ENCODE measurements at places on chromosomes 3 and 15.

DNA sequence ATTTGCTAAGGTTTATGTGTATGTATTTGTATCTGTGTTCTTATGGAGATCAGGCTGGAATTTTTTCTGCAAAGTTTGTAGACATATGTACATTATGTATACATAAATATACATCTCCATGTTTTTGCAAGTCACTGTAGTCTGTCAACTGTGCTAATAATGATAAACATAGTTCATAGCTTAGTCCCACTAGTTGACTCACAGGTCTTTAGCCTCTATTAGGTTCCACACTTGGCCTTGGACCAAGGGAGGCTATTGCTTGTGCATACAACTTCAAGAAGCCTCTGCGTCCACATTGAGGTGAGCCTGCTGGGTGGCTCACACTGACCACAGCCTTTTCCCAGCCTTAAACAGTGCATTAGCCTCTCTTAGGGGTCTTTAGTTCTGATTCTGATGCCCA is 243.8 kb upstream of the PEX5L start:
- no peak for DNase-seq

GRCh38 chr3:194661946-194662345 is 10.0 kb downstream of the LSG1 start:
- DNase-seq = no peak

DNA sequence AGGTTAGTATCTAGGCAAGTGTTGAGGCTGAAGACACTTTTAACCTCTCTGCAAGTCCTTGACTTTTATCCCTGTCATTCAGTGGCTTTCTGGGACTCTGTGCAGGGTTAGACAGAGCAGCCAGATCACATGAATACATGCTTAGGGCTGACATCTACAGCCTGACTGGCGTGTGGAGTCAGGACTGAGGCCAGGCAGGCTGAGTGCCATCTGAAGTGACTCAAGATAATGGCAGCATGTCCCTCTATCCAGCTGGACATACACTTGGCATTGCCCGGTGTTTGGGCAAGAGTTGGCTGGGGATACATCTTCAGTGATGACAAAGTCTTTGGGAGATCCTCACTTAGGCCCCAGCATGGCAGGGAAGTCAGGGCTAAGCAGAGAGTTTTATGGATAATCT is 22.4 kb downstream of the DUOX2 start:
- no peak for DNase-seq

GRCh38 chr3:187369089-187369447 is 883 bp downstream of the RTP4 start:
- DNase-seq = no peak

DNA sequence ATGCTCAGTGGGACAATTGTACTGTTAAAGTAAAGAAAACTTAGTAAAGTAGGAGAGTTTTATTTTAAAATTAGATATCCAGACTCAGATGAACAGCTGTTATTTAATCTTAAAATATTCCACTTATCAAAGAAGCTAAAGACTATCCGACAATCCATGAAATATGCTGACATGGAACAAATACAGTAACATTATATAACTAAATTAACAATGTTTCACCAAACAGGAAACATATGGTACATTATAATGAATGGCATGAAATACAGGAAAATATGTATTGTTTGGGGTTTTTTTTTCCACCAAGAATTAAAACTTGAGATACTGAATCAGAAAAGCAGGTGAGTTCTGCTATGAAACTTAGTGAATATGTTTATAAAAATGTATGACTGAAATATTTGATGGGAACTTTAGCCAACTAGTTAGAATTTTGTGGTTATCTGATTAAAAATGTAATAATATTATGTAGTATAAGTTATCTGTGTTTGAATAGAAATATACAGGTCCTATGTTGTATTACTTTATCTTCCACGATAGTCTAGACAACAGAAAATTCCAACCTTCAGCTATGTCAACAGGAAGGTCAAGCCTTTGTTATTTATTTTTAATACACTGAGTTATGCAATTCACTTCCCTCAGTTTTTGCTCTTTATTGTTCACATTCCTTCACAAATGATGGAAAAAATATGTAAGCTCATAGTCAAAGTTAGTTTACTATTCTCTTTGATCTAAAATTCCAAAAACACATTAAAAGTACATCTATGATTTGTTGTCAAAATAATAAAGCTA is 72.7 kb downstream of the UACA start:
- DNase-seq = no peak

DNA sequence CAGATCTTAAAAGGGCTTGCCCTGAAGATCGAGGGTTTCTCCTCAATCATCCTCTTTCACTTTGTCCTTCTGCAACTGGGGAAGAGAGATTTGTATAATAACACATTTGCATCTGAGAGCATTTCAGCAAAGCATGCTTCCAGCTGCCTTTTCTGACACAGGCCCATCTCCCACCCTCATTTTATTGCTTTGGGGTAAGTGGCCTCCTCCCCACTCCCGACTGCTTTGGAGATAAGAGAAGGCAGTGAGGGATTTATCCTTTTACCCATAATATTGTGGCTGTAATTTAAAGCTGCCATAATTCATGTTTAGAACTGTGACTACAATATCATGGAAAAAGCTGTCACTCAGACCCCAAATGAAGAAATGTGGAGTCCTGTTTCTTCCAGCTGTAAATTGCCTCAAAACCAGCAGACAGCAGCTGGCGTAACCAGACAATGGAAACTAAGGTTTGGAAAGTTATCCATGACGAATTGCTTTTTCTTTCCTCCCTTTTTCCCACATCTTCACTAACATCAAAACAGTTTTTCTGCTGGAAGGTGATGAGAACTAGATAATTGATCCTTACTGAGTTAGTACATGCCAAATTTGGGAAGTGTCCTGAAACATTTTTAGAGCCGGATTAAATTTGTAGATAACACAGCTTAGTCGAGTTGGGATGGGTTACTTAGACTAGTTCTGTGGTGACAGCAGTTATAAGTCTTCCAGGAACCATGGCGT is 104.2 kb upstream of the PFN2 start:
- DNase-seq = no peak

- no peak for DNase-seq
These were observed 86.2 kb upstream of the PIAS1 start for GRCh38 chr15:67967871-67968431.

GRCh38 chr3:95350049-95350448 is 1287.2 kb downstream of the NSUN3 start:
- no peak for DNase-seq

GRCh38 chr3:195102609-195103467 is 168.1 kb downstream of the XXYLT1 start:
- DNase-seq = no peak

DNA sequence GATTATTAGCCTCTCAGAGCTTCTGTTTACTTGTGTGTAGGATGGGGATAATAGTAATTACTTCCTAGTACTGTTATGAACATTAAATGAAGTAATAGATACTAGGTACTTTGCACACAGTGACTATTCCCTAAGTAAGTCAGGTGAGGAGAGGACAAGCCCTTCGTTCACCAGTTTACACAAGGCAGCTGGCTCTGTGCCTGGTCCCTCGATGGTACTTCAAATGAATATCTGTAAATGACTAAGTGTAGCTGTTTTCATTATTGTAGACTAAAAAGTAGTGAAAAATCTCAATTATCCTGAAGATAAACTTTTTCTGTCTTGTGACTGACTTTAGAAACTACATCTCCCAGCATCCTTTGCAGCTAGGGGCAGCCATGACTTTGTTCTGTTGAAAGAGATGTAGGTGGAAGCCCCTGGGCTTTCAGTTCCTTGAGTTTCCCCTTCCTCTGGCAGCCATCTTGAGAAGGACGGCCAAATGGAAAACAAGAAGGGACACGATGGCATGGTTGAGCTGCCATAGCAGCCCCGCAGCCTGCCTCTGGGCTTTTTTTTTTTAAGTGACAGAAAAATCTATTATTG is 11.7 kb upstream of the WNT7A start:
- DNase-seq = no peak

DNA sequence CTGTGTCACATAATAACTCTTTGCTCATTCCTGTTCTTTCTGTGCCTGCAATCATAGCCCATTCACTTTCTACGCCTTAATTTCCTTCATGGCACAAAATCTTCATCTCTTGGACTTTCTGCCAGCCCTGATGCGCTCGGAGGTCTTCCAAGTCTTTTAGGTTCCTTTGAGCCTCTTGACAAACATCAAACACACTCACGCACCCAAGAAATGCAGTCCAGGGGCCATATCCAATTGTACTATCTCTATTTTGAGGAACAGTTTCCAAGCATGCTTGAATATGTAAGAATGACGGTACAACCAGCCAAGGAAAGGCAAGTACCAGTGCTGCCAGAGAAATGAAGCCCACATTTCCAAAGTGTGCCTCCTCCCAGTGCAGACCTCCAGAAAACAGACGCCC is 234.1 kb downstream of the MEX3B start:
- DNase-seq = no peak

GRCh38 chr3:4387210-4388204 is 79.6 kb downstream of the SUMF1 start:
- no peak for DNase-seq

- peak; percentile 7 for DNase-seq
These were observed 245.0 kb downstream of the KLF13 start for GRCh38 chr15:31571676-31572075.

DNA sequence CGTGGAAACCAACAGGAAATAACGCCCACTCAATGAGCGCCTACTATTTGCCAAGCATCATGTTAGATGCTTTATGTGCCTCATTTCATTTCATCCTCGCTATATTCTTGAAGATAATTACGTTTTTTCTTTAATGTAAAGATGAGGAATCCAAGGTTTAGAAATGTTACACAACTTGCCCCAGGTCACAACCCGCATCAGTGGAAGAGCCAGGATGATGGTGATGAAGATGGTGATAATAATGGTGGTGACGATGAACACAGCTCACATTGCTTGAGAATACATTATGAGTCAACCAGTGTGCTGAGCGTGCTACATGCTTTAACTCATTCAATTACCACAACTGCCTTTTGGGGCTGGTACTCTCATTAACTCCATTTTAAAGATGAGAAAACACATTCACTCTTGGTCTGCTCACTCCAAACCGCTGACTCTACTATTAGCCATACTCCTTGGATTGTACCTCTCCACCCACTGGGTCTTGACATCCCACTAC is 21.5 kb upstream of the MYO1E start:
- DNase-seq = no peak

DNA sequence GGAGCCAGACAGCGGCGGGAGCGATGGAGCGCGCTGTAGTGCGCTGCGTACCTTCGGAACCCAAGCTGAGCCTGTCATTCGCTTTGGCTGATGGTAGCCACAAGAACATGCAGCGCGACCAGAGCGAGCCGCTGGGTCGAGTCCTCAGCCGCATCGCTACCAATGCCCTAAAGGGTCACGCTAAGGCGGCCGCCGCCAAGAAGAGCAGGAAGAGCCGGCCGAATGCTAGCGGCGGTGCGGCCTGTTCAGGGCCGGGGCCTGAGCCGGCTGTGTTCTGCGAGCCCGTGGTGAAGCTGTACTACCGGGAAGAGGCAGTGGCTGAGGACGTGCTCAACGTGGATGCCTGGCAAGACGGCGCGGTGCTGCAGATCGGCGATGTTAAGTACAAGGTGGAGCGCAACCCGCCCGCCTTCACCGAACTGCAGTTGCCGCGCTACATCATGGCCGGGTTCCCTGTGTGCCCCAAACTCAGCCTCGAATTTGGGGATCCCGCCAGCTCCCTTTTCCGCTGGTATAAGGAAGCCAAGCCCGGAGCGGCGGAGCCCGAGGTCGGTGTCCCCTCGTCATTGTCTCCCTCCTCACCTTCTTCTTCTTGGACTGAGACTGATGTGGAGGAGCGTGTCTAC is 498 bp downstream of the PDE12 start:
- no peak for DNase-seq

- DNase-seq = no peak
These were observed 33.3 kb downstream of the ZNF609 start for GRCh38 chr15:64493641-64494040.

GRCh38 chr3:124700880-124701684 is 29.2 kb upstream of the UMPS start:
- DNase-seq = peak; percentile 25

DNA sequence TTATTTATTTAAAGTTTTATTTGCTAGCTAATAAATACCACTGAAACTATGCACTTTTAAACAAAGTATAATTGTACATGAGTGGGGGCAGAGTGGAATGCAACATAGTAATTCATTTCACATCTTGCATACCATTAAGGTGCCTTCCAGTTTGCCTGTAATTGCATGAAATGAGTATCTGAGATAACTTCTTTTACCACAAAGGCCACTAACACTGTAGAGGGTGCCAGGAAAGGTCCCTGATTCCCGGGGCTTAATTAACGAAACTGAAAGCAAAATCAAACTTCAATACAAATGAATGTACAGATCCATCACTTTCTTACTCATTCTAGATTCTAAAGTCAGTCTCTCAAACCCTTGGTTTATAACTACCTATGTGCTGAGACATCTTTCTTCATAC is 2.1 kb downstream of the CD47 start:
- DNase-seq = no peak

DNA sequence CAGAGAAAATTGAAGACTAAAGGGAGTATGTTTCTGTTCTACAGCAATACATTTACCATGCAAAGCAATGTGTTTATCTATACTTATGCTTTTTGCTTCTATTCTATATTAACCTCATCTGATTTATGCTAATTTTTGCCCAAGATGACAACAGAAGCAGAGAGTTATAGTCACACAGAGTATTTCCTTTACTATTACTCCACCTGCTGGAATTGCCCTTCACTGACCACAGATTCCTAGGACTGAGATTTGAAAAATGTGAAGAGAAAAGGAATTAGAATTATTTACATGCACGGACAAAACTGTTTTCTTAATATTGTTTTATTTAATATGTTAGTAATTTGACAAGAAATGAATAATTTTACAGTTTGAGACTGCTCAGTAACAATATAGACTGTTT is 745.6 kb downstream of the VGLL3 start:
- no peak for DNase-seq

- DNase-seq = no peak
These were observed 5.5 kb upstream of the TSPAN3 start for GRCh38 chr15:77076323-77076915.

GRCh38 chr15:86316726-86317383 is 237.2 kb downstream of the AGBL1 start:
- no peak for DNase-seq

GRCh38 chr15:61367953-61368352 is 138.9 kb upstream of the RORA start:
- DNase-seq = no peak

GRCh38 chr3:195114786-195115599 is 156.0 kb downstream of the XXYLT1 start:
- no peak for DNase-seq

- DNase-seq = no peak
These were observed 31.5 kb upstream of the LAMP3 start for GRCh38 chr3:183193762-183194689.

DNA sequence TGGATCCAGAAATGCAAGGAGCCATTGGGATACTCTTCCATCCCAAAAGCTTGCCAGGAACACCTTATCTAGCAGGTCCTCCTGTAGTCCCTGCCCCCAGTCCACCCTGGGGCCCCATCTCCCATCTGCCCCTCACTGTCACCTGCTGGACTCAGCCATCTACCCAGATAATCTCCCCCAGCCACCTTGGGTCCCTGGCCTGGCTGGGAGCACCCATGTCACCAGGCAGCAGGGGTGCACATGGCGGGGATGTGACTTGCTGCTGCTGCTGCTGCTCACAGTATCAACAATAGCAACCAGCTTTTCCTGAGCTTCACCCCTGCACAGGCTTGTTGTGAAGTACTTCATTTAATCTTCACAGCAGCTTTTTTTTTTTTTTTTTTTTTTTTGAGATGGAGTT is 12.6 kb downstream of the PTH1R start:
- no peak for DNase-seq

All from HuH-7.5 (cell line).